ENCODE measurements at places on chromosomes 6 and 20. TPM values are rescaled to one million over a fixed set of nuclear protein-coding genes. Genes with fewer than 3 reads are reported as not detected.

Gene VSX1
- polyA plus RNA-seq: not detected

Gene FOXQ1
- polyA plus RNA-seq: 7.8 TPM

Gene CAPN11
- polyA plus RNA-seq: 0.29 TPM

Gene TFAP2D
- polyA plus RNA-seq: not detected

Gene HELZ2
- 7.2 TPM for polyA plus RNA-seq

Gene CCDC28A
- polyA plus RNA-seq: 13.7 TPM

Gene TCP11
- polyA plus RNA-seq: 0.02 TPM

Gene PSORS1C1
- polyA plus RNA-seq: 1.00 TPM

Gene DNMT3B
- polyA plus RNA-seq: 0.46 TPM

Gene SAPCD1
- 2.3 TPM for polyA plus RNA-seq

Gene CTCFL
- polyA plus RNA-seq: not detected

Gene LRRN4
- not detected for polyA plus RNA-seq

Gene RBM24
- polyA plus RNA-seq: 0.51 TPM

Gene BPIFB2
- 0.85 TPM for polyA plus RNA-seq

Gene ASIP
- polyA plus RNA-seq: not detected

Gene IBTK
- 13.6 TPM for polyA plus RNA-seq

Gene TULP1
- 0.08 TPM for polyA plus RNA-seq

Gene WFDC6
- polyA plus RNA-seq: not detected

Gene LRFN2
- polyA plus RNA-seq: 0.28 TPM

Gene RCAN2
- polyA plus RNA-seq: 4.8 TPM

Gene HLA-DRB5
- polyA plus RNA-seq: 0.34 TPM

Gene HUS1B
- polyA plus RNA-seq: 0.22 TPM

Gene GABBR1
- 13.0 TPM for polyA plus RNA-seq

Gene TJAP1
- 15.1 TPM for polyA plus RNA-seq

Gene GLP1R
- polyA plus RNA-seq: not detected

Gene CYP39A1
- 3.2 TPM for polyA plus RNA-seq

Gene LPIN3
- polyA plus RNA-seq: 26.4 TPM

Gene ADGB
- polyA plus RNA-seq: not detected

Gene STX11
- 3.9 TPM for polyA plus RNA-seq
